ENCODE measurements at places on chromosomes 7 and 10. TPM values are rescaled to one million over a fixed set of nuclear protein-coding genes. Genes with fewer than 3 reads are reported as not detected.

ANXA8 gene
- 0.38 TPM for polyA plus RNA-seq

ATG9B gene
- 3.0 TPM for polyA plus RNA-seq

PCGF6 gene
- polyA plus RNA-seq: 15.7 TPM

- DNase-seq: no peak
Observed at GRCh38 chr7:156703209-156703608, 62.6 kb downstream of the RNF32 start.

PPP1R9A gene
- polyA plus RNA-seq: 40.1 TPM

GRCh38 chr10:17316488-17317170, 88.6 kb downstream of the VIM start:
- DNase-seq: no peak

DNA sequence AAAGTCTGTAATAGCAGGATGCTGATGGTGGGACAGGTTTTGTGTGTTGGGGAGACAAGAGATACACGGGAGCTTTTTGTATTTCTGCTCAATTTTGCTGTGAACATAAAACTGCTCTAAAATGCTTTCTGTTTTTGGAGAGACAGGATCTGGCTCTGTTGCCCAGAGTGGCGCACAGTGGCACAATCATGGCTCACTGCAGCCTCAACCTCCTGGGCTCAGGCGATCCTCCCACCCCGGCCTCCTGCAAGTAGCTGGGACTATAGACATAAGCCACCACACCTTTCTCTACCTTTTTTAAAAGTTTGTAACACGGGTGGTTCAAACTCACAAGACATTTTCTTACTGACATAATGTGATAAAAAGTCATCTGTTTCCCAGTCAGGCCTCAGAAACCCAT, 14.3 kb downstream of the CREB3L2 start:
- DNase-seq: no peak

GRCh38 chr10:248307-248706, 113.1 kb downstream of the ZMYND11 start:
- DNase-seq: no peak
